ENCODE measurements at places on chromosomes 3 and 15.

GRCh38 chr15:50940506-50940905, 32.0 kb downstream of the AP4E1 start:
- no peak for DNase-seq

DNA sequence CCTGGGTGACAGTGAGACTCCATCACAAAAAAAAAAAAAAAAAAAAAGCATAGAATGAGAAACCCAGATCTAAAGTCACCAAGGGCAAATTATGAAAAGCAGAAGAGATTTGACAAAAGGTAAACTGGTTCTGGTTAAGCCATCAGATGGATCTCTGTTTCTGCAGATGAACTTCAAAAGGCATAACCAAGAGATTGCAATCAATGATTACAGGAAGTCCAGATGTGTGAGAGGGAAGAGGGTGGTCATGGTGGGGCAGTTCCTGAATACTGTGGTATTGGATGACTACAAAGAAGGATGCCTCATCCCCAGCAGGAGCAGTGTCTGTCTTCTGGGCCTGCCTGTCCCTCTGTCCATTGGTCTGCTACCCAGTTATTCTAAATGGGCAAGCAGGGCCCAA, 3.8 kb downstream of the P4HTM start:
- no peak for DNase-seq

GRCh38 chr15:65115542-65115941, 542 bp upstream of the UBAP1L start:
- no peak for DNase-seq

GRCh38 chr15:70348581-70349344, 251.0 kb upstream of the TLE3 start:
- no peak for DNase-seq

DNA sequence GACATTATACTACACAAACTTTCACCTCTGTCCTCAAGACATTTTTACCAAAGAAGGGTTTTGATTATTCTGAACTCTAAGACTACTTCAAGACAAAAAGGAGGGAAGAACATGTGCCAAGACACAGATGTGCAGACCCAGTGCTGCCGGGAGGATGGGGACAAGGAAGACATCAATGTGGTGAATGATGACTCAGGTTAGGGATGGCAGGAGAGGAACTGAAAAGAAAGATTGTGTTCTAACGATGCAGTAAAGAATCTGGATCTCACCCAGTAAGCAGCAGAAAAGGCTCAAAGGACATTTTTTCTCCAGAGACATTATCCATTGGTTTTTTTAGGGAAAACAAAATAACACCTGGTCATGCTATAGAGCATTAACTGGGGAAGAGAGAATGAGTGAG, 449.9 kb upstream of the NR2F2 start:
- no peak for DNase-seq

DNA sequence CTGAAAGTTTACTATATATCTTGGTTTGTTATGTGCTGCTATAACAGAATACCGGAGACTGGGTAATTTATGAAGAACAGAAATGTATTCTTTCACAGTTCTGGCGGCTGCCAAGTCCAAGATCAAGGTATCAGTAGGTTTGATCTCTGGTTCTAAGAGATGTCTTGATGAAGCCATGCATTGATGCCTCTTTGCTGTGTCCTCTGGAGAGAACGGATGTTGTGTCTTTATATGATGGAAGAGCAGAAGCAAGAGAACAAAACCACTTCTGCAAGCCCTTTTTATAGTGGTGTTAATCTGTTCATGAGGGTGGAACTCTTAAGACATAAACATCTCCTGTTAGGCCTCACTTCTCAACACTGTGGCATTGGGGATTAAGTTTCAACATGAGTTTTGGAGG, 62.7 kb downstream of the TCF12 start:
- no peak for DNase-seq

GRCh38 chr15:43238671-43239131, 17.9 kb upstream of the EPB42 start:
- DNase-seq, result no peak

DNA sequence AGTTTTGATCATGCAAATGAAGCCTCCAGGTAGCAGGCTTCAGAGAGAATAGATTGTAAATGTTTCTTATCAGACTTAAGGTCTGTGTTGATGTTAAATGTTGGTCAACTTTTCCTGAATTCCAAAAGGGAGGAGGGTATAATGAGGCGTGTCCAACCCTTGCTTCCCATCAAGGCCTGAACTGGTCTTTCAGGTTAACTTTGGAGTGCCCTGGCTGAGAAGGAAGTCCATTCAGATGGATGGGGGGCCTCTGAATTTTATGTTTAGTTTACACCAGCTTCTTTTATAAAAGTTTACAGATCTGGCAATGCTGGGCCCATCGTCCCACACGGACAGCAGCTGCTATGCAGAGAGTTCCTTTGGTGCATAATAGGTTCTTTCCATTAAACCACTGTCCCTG, 8.9 kb downstream of the CCDC13 start:
- no peak for DNase-seq

DNA sequence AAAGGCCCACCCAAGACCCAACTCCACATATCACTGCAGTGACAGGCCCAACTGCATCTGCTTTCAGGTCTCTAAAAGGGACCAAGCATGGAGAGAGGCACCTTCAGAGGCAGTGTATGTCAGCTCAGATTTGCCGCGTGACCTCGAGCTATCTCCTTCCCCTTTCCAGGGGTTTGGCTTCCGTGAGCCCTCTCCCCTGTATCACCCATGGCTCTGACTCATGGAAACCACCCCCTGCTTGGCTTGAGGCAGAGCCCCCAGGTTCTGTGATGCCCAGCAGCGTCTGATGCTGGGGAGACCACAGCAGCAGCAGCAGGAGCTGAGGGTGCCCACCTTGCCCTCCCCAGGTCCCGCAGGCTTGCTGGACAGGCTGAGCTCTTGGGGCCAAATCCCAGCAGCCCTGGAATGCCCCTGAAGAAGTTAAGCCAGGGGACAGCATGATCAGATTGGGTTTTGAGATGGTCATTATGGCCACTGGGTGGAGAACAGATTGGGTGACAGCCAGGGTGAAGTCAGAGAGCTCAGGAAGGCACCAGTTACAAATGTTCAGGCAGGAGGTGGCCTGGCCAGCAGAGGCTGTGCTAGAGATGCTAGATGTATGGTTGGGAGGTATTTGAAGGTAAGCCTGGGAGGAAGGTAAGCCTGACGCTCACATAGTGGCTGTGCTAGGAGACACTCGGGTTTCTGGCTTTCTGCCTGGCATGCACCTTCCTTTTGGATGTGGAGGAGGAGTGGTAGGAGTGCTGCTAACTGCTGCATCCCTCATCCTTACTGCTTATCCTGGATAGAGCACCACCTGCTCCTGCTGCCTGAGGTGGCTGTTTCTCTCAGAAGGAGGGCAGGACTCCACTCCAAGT, 42.9 kb downstream of the FGD5 start:
- no peak for DNase-seq

DNA sequence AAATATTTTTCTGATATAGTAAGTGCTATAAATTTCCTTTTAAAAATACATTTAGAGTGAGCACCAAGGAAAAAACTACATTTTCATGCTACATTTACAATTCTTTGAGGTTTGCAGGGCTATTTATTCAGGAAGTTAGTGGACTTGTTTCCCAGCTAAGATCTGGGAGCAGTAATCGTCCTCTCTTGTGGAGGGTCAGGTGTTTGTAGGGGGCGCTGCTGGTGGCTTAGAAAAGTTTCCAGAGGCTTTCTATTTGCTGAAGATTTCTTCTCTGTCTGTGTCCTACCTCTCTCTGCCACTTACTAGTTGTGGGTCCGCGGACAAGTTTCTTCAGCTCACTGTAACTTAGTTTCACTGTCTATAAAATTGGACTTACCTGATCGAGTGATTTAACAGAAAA, 163.9 kb downstream of the PEX5L start:
- no peak for DNase-seq

DNA sequence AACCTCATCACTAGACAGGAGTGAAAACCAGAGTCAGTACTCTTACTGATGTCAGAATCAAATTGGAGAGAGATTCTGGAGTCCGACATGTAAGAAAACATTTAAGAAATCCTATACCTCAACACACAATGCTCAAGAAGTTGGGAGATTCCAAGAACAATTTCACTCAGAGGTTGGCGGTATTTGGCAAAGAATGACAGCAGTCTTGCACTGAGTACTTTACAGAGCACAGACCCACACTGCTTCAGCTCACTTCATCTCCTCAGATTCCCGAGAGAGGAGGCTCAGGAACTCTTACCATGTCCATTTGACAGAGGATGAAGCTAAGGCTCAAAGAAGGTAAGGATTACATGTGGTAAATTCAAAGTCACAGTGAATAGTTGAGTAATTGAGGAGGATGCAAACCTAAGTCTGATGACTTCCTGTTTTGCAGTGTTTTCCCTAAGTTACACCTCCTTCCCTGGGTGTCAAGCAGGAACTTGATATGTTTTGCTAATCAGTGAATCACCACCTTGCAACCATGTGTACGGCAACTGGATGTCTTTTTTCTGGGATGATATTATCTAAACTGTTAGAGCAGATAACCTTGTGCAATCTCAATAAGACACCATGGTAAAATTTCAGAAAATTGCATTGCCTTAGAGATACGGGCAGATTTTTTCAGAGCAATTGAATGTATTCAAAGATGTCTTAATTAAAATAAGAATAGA, 61.3 kb upstream of the MME start:
- DNase-seq, result no peak

DNA sequence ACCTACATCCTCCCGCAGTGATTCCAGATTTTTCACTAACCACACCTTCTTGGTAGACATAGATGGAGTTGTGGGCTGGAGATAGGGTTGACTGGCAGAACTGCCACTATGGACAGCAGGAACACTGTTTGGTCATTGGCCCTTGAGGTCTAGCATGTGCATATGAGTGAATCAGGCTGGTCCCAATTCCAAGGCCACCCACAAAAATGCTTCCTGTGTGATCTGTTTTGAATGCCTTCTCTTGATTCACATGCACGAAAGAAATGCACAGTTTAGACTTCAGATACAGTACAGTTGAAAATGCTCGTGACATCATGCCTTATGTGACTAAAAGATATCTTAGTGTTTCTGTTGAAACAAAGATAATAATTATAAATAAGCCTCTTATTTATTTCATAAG, 285.8 kb upstream of the SEMA6D start:
- no peak for DNase-seq

GRCh38 chr3:81853431-81853830, 92.0 kb upstream of the GBE1 start:
- no peak for DNase-seq

DNA sequence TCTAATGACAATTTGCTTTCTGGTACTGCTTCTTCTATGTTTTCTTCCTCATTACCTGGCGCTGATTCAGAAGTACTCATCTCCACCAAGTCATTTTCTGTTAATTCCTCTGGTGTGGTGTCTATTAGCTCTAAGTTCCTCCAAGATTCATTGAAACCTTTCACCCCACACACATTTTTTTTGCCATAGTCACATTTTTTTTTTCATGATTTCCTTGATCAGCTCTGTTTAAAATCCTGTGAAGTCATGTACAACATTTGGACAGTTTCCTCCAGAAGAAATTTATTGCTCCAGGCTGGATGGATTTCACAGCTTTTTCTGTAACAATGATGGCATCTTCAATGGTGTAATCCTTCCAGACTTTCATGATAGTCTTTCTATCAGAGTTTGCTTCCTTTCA, 243.2 kb upstream of the VEPH1 start:
- DNase-seq, result no peak

- no peak for DNase-seq
These were observed 111.4 kb downstream of the PGPEP1L start for GRCh38 chr15:98896002-98896721.

GRCh38 chr3:129481766-129482332, 41.8 kb downstream of the IFT122 start:
- DNase-seq, result no peak

DNA sequence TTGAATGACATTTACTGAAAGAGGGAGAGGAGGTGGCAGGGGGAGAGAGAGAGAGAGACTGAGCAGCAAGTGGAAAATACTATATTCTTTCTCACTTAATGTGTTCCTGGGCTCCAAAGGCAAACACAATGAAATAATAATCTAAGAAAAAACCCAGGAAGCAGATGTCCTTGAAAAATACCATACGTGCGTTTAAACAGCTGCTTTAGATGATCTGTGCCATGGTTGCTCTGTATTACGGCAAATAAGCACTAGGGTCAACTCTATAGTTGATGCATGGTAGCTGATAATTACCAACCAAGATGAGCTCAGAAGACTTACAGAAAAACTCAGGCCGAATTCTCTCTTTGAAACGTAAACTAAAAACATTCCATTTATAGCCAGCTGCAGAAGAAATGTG, 410.3 kb upstream of the TBL1XR1 start:
- DNase-seq, result no peak

GRCh38 chr3:11739706-11740105, 96.0 kb upstream of the VGLL4 start:
- DNase-seq, result no peak

DNA sequence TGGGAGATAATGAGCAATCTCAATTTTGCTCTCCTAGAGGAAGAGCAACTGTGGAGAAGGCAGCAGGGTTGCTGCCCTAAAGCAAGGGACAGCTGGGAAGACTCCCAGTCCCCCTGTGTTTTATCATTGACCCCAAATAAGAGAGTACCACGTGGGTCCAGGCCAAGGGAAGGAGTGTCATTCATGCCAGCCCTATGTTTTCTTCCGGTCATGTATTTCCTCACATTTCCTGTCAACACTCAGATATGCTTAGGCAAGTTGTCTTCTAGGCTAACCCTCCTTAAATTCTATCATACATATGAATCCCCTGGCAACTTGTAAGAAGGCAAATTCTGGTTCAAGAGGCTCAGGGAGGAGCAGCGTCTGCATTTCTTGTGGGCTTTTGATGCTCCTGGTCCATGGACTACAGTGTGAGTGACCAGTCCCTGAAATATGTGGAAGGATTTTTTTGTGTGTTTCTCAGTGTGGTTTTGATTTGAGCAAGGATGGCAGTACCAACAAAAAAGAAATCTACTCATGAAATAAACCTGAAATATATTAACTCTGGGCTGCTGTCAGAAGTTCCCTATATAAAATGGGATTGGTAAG, 31.9 kb upstream of the RPP14 start:
- DNase-seq, result no peak

DNA sequence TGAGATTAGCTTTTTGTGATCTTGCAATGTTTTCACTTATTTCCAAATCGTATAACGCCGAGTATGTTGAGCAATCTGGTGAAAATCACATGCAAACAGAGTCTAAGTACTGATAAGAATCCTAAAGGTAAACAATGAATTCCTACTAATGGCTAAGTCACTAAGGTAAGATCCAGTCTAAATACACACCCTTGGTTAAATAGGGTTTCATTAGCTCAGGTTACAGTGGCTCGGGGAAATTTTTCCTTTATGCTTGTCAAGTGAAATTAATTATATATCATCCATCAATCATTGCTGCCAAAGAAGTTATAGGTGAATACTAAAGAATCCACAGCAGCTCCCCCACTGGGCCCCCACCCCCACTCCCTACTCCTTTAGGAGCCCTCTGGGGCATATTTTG, 139.3 kb downstream of the SOX2 start:
- no peak for DNase-seq

Measured in stimulated activated CD8-positive, alpha-beta memory T cell treated with anti-CD3 and anti-CD28 coated beads, Interleukin-7, amount 100 ng/mL, for 48 hours (primary cell).